ENCODE measurements at places on chromosomes 12 and 14.

- no peak for DNase-seq
Measured at GRCh38 chr12:102050660-102051430, 10.9 kb downstream of the WASHC3 start.

DNA sequence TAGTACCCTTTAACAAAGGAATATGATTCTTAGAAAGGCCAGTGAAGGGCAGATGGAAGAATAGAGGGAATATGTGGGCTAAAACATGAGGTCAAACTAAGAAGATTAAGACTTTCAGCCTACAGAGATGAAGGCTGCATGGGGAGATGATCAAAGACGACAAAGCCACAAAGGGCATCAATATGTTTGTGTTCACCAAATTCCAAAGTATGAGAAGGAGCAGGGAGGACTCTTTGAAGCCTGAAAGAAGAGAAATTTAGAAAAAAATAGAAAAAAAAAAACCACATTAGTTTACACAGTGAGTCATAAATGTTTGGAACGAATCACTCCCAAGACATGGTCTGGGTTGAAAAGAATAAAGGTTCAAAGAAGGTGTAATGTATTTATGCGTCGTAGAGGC, 131.8 kb downstream of the NEDD1 start:
- DNase-seq = no peak

DNA sequence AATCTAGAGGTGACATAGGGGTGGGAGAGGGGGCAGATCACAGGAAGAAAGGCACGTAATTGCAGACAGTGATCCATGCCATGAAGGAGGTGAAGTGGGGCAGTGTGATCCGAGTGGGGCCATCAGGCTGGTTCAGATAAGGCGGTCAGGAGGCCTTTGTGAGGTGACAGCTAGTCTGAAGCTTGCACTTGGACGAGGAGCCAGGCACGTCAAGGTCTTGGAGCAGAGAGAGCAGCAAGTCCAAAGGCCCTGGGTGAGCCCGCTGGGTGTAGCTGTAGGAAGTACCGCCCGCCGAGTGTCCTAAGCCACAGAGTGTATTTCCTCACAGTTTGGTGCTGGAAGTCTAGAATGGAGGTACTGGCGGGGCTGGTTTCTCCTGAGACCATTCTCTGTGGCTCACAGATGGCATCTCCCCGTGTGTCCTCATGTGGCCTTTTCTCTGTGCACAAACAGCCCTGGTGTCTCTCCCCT, 23.6 kb downstream of the RHOF start:
- no peak for DNase-seq

DNA sequence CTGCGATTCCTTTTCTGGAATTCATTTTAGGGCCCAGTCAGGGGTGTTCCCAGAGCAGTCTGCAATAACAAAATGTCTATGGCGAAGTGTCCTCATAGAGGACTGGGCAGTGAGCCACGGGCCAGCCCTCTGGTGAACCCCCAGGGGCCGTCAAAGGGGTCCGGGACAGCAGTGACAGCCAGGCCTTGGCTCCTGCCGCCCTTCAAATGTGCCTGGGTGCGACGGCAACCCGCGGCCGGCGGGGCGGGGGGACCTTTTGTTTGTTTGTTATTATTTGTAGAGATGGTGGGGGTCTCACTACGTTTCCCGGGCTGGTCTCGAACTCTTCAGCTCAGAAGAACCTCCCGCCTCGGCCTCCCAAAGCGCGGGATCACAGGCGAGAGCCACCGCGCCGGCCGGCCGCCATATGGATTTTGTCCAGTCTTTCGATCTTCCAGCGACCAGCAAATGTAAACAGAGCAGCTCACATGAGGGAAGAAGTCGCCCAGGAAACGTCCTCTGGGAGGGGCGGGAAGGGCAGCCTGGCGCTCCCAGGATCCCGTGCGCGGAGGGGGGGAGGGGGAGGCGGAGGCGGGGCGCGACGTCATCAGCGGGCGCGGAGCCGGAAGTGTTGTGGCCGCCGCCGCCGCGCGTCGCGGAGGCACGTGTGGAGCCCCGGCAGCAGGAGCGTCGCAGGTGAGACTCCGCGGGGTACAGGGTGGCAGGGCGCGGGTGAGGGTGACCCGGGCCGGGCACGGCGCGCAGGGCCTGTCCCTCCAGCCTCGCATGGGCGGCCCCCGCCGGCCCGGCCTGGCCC, at the start of gene TRMT61A:
TSS of gene TRMT61A (plus strand) at position 610 of the 796 bp plus-strand sequence. CDS start 783 bp downstream, outside the sequence.
- peak; percentile 82 for DNase-seq
